GM12891 (cell line): ENCODE measurements at places on chromosomes 6 and 20.

DNA sequence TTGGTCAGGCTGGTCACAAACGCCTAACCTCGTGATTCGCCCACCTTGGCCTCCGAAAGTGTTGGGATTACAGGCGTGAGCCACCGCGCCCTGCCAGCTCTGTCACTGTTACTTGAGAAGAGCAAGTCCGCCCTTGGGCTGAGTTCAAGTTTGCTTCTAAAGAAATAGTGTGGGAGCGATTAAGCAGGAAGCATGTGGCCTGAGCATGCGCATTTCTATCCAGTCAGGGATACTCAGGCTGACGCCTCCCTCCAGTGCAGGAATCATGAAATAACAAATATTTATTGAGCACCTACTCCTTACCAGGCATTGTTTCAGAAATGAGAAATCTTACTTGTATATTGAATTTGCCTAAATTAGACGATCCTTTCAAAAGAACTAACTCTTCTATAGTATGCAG, 166.2 kb downstream of the EDN1 start:
- no peak for DNase-seq

DNA sequence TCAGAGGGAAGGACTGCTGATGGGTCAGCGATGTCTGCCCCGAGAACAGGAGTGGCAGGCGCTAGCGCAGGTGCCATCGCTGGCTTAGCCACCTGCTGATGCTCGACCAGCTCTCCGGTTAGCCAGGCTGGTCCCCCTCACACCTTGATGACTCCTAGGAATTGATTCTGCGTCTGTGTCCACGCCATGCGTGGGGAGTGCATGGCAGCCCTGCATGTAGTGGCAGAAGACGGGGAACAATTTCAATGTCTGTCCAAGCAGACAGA, 6.7 kb downstream of the SS18L1 start:
- DNase-seq: no peak

DNA sequence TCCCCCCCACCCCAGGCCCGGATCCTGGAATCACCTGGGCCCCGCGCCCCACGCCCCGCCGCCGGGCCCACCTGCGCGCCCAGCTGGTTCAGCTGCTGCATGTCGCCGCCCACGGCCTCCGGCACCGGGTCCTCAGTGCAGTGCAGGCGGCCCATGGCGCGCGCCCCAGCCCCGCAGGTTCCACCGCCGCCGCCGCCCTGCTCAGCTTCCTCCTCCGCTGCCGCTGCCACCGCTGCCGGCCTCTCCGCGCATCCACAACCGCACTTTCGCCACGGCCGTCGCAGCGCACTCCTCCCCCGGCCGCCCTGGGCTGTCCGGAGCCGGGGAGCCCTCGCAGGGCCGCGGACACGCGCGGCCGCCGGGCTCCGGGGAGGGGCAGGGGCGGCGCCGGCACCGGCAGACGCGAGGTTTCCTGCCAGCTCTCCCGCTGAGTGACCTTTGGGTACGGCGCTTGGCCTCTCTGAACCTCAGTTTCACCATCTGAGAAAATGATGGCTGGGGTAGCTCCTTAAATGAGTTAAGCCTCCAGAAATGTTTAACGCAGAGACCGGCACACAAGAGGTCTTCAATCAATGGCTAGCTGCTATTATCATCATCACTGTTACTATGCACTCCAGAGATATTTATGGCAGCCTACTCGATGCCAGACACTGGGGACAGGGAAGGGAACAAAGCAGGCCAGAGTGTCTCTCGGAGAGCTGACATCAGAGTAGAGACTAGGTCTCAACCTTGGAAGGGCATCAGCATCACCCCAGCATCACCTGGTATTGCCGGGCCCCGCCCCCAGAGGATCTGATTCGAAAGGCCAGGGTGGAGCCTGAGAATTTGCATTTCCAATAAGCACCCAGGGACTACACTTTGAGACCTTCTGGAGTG, at the start of gene COMMD7:
COMMD7 (minus strand) TSS at position 231 of the 876 bp plus-strand sequence; CDS start at position 155, 76 bp downstream.
- peak; percentile 59 for DNase-seq

- DNase-seq: no peak
Observed at GRCh38 chr6:82246802-82247504, 591 bp downstream of the IBTK start.

DNA sequence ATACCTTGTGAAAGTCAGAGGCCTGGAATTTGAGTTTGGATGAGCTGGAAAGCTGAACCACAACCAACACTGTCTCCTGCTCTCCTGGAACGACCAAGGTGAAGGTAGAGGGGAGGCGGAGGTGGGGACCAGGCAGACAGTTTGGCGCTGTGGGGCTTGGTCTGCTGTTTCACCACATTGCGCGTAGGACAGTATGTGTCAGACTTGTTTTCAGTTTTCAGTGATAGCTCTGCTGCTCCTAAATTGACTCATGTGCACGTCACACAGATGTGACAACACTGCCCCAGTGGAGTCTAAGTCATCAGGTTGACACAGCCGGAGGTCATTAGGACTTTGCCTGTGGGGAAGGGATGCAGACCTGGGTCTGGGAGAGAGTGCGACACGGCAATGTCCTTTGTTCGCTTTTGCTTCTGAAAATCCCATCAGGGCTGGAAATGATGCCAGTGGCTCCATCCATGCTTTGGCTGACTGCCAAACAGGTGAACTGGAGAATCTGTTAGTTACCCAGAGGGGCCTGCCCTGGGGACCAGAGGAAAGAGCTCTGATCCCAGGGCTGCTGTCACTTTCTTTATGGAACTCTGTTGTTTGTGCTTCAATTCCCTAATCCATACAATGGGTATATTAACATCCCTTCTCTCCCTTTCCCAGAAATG, 255.5 kb downstream of the CDC5L start:
- DNase-seq: no peak

DNA sequence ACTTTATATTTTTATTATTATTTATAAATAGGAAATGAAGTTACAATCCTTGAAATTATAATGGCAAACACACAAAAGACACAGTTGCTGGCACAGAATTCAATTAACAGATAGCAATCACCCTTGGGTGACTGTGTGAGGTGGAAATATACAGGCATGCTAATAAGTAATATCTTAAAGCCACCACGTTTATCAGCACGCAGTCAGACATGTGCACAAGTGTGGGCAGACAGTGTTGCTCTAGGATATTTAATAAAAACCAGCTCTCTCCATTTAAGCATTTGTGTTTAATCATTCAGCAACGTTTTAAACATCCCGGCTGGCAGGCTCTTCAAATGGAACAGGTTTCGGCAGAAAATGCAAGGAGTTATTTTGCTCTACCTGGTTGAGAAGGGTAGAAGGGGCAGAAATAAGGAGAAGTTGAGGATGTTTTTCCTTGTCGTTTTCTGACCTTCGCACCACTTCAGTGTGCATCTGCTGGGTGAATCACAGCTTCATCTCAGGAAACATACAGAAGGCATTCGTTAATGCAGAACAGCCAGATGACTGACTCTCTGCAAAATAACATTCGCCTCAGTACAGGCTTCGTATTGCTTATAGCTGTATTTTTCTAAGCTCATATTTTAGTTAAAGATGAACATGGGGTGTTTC, 585.1 kb downstream of the QKI start:
- DNase-seq: no peak

- no peak for DNase-seq
Observed at GRCh38 chr20:31260326-31260932, 3.0 kb downstream of the DEFB115 start.

DNA sequence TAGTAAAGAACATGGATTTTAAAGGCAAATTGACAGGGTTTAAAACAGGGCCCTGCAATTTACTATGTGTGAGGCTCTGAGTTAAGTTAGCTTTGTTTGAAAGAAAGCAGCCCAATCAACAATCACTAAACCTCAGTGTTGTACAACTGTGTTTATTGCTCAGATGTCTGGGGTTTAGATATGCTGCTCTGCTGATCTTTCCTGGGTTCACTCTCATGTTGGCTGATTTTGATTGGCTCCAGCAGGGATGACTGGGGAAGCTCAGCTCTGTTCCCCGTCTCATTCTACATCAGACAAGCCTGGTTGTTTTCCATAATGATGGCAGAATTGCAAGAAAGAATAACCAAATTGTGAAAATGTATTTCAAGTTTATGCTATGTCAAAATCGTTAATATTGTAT, 10.9 kb downstream of the C6orf58 start:
- no peak for DNase-seq

GRCh38 chr6:107337191-107337741, 122.1 kb downstream of the PDSS2 start:
- no peak for DNase-seq
